ENCODE measurements at places on chromosomes 7 and 10. TPM values are rescaled to one million over a fixed set of nuclear protein-coding genes. Genes with fewer than 3 reads are reported as not detected.

Gene NKX1-2
- total RNA-seq: 2.9 TPM

Gene SH2B2
- 12.1 TPM for total RNA-seq

Gene FAM25A
- total RNA-seq: 11.4 TPM

Gene FBXL13
- total RNA-seq: 19.4 TPM

Gene BAIAP2L1
- total RNA-seq: 89.4 TPM

Gene ETV1
- total RNA-seq: 9.0 TPM

Gene ZPBP
- total RNA-seq: not detected

Gene AKR1C4
- total RNA-seq: not detected

Gene ANKRD30A
- total RNA-seq: not detected

Gene ELAPOR2
- total RNA-seq: 11.0 TPM

Gene CPXM2
- not detected for total RNA-seq

Gene TDRD1
- not detected for total RNA-seq

Gene KIFBP
- 26.0 TPM for total RNA-seq

Gene FIS1
- total RNA-seq: 184 TPM

Gene SHH
- total RNA-seq: not detected

Gene CYP2C9
- total RNA-seq: not detected

Gene LLCFC1
- total RNA-seq: not detected

Gene ANXA8
- total RNA-seq: 172 TPM

Gene PRKG1
- 0.68 TPM for total RNA-seq

Gene CACUL1
- total RNA-seq: 62.5 TPM

Gene GPRIN2
- total RNA-seq: 53.6 TPM

Gene EVX1
- total RNA-seq: not detected

Gene BLNK
- total RNA-seq: 0.98 TPM

Gene C7orf57
- total RNA-seq: 2.5 TPM

Gene GIMAP5
- total RNA-seq: not detected

Gene PRLHR
- not detected for total RNA-seq

Gene TRIM74
- 2.6 TPM for total RNA-seq

Gene XRCC2
- 25.0 TPM for total RNA-seq

Gene NUTM2E
- total RNA-seq: 0.70 TPM

Gene DBF4
- total RNA-seq: 47.9 TPM

Gene NPTX2
- not detected for total RNA-seq
